ENCODE measurements at places on chromosomes 2 and 18. TPM values are rescaled to one million over a fixed set of nuclear protein-coding genes. Genes with fewer than 3 reads are reported as not detected.

The FSHR gene
- 0.11 TPM for total RNA-seq

The INHBB gene
- 5.2 TPM for total RNA-seq

The GPR45 gene
- total RNA-seq: not detected

The TMEM237 gene
- 52.4 TPM for total RNA-seq

The DSG4 gene
- total RNA-seq: not detected

The CD226 gene
- total RNA-seq: 0.32 TPM

The EVX2 gene
- not detected for total RNA-seq

The C1QL2 gene
- total RNA-seq: not detected

The TXNDC2 gene
- total RNA-seq: not detected

The TMEM37 gene
- 0.76 TPM for total RNA-seq

The KHK gene
- total RNA-seq: 0.65 TPM

The LRRC30 gene
- not detected for total RNA-seq

The SCN1A gene
- total RNA-seq: 0.11 TPM

The GYPC gene
- 77.5 TPM for total RNA-seq

The STAT4 gene
- total RNA-seq: 21.4 TPM

The FEV gene
- total RNA-seq: not detected

The RAD51AP2 gene
- not detected for total RNA-seq

The REG3A gene
- not detected for total RNA-seq

The MOGAT1 gene
- total RNA-seq: not detected

The MAPK4 gene
- total RNA-seq: not detected

The ATP8B1 gene
- total RNA-seq: 40.2 TPM
